ENCODE measurements at places on chromosomes 5 and 9.

GRCh38 chr5:140967226-140967893, 1.1 kb downstream of the PCDHAC2 start:
- DNase-seq, result no peak

- DNase-seq, result no peak
Observed at GRCh38 chr9:117722108-117722761, 18.0 kb downstream of the TLR4 start.

DNA sequence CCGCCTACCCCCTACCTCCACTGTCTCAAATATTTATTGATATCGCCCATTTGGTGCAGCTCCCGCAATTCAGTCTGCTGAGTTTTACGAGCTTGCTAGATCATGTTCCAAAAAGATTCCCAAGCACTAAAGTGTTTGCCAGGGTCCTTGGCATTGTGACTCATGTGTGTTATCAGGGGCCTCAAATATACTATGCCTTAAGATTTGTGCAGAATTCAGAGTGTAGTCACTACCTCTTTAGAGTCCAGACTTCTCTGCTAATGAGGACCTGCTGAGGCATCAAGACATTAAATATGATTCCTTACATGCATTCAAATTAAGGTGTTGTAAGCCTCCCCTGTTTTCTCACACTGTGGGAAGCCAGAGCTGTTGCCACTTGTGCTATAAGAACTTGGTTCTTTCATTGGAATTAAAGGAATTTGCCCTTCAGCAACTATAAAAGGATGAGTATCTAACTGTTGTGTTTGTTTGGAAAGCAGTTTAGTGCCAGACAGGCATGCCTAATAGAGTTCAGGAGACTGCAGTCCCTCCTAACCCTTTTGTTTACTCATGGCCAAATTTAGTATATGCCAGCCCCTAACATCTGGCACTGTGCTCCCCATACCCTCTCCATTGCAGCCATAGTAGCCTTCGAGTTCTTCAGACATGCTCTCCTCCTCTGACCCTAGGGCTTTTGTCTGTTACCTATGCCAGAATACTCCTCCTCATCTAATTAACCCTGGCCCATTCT, 316.4 kb downstream of the NR3C1 start:
- no peak for DNase-seq

GRCh38 chr5:137833463-137833862, 34.2 kb upstream of the MYOT start:
- no peak for DNase-seq

DNA sequence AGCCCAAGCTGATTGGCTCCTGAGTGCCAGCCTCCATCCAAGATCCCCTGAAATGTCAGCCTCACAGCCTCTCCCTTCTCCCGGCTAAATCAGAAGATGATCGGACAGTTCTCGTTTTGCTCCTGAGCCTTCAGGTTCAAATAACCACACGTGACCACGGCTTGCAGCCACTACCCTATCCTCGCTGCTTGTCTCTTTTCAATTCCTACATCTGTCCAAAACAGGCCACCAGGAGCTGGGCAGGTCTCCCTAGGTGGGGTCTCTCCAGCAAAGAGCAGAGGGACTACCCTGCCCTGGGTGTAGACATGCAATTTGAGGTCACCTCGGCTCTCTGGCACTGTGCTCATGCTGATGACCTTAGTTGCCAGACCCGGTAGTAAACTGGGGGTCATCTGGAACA, 224.0 kb upstream of the TBC1D2 start:
- DNase-seq, result no peak

GRCh38 chr5:58499941-58500340, 8.7 kb downstream of the GAPT start:
- DNase-seq, result no peak
